ENCODE measurements at places on chromosomes 12 and 14.

DNA sequence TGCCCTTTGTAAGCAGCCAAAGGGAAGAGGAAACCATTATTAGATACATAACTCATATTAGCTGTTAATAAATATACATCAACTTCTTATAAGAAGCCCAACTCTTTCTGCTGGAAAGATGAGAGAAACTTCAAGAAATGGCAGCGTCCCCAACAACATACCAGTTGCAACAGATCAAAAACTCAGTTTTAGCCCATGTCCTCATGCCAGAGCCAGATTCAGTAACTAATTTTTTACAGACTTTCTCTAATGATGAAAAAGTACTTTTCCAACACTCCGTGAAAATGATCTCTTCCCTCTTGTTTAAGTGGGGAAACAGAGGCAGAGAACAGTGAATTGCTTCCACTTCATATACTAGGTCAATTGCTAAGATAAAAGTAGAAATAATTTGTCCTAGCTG lies 206.8 kb upstream of the NUDT4 start:
- no peak for DNase-seq

DNA sequence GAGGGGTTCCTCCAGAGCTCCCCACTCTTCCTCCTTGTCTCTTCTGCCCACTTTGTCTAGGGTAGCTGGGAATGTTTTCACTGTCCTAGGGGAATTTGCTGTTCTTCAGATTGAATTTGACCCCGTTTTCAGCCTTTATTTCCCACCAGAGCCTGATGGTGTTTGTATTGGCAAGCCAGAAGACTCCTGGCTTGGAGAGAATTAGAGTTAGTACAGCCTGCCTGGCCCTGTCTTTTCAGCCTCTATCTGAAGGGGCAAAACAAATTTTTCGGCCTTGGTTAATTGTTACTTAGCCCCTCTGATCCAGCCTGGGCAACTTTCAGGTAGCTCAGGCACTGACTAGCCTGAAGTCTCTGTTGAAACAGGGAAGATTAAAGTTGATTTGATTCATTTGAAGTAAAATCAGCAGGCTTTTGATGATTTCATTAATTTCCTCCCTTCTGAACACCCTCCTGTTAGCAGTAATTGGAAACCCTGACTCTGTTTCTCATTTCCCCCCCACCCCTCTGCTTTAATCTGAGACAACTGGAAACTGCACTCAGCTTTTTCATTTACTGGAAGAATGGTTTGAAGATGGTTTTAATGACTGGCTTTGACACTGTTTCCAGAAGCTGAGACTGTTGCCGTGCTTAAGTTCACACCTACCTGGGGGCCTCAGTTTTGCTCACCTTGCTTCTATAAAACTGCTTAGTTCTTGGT lies 63.3 kb downstream of the SUSD6 start:
- DNase-seq: no peak

GRCh38 chr14:65351493-65352194 lies 60.9 kb upstream of the FUT8 start:
- DNase-seq: no peak

GRCh38 chr14:82341261-82341810 lies 807.7 kb upstream of the SEL1L start:
- no peak for DNase-seq

DNA sequence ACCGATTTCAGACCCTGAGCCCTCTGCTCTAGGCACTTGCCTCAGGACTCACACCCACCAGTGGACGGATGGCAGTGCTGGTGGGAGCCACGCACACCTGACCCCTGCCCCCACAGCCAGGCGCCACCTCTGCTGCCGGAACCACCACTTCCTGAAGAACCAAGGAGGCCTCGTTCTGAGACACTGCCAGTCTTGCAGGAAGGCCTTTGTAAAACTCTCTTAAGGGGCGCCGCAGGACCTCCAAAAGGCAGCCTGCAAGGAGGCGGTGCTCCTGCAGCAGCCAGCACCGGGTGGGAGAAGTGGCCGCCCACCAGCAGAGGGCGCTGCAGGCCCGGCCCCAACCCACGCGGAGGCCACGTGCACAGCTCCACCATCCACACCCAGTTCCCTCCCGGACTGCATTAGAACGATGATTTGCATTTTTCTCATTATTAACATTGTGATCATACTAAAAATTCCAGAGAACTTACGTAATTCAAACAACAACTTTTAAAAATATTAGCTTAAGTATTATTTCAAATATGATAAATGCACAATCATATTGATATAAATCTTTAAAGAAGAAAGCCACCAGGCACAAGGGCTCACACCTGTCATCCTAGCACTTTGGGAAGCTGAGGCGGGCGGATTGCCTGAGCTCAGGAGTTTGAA lies 12.8 kb downstream of the STX2 start:
- peak; percentile 84 for DNase-seq

GRCh38 chr12:47686645-47687240 lies 19.1 kb downstream of the RPAP3 start:
- no peak for DNase-seq

All from natural killer cell (primary cell).